ENCODE measurements at places on chromosomes 16 and 17. TPM values are rescaled to one million over a fixed set of nuclear protein-coding genes. Genes with fewer than 3 reads are reported as not detected.

GRCh38 chr16:70267516-70267915 lies 15.8 kb upstream of the EXOSC6 start:
- peak; percentile 43 for DNase-seq

GRCh38 chr17:57723427-57724025 lies 21.6 kb downstream of the CCDC182 start:
- DNase-seq, result no peak

DNA sequence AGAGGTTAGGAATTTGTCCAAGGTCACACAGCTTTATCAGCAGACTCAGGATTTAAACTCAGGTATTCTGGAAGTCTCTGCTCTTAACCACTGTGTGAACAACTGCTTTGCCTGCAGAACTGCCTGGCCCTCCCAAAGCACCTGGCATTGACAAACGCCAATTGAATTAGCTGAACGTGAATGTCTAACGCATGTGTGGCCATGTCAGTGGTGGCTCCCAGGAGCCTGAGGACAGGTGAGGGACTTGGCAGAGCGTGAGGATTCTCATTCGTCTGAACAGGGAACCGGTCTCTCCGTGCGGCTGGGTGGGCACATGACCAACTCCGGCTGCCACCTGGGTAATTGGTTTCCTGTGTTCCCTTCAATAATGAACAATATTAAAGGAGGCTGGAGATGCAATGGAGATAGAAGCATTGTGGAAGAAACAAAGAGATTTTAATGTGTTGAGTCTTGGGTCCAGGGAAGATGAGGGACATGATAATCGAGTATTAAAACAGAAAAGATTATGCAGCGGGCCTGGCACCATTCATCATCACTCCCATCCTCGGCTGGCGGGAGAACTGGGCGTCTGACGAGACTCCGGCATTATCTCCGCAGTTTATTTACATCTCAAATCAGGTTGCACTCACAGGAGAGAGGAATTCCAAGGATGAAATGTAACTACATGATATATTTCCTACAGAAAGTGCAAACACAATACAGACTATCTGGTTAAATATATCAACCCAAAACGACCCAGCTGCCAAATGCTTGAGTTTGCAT lies 113.5 kb downstream of the NPIPB5 start:
- no peak for DNase-seq

CAVIN1 gene
- 1,158 TPM for total RNA-seq

SLC52A1 gene
- total RNA-seq, result not detected

GRCh38 chr16:26651884-26652283 lies 414.8 kb upstream of the C16orf82 start:
- DNase-seq, result no peak

DNA sequence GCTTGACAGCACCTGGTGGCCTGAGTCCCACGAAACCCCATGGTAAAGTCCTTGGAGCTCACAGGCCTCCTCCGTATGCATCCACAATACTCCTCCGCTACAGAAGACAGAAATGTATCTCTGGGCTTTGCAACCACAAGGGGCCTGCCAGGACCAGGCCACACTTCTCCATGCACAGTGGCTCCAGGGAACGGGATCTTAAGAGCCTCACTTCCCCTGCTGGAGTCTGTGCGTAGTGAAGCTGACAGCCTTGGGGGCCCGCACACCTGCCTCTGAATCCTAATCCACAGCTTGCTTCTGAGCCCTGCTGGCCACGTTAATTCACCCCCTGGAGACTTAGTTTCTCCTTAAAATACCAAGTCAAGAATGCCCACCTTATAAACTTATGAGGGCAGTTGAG lies 125.7 kb downstream of the COPRS start:
- no peak for DNase-seq
